Hematopoietic multipotent progenitor cell (in vitro differentiated cells): ENCODE measurements at places on chromosomes 12 and 14.

DNA sequence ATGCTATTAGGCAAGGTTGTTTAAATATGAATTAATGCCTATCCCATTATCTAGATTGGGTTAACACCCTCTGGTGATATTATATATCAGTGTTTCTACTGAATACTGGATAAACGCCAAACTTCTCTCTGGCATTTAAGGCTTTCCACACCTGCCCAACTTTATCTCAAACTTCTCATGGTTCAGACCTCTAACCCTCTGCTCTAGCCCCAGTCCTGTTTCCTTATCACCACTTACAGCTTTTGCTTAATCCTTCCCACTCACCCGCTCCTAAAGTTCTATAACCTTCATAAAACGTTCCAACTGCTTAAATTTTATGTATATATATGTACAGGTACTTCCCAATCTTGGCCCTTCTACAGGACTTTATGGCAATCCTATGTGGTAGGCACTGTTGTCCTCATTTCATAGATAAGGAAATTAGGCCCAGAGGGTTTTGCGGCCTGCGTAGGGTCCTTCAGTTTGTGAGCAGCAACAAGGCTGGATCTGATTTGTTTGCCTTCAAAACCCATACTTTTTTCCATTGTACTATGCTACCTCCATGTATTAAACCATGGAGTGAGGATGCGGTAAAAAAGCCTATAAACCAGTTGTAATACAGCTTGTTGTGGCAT lies 1.2 kb downstream of the LPCAT3 start:
- DNase-seq: no peak

GRCh38 chr12:127300753-127301152 lies 966.2 kb upstream of the TMEM132C start:
- no peak for DNase-seq

- DNase-seq: no peak
Measured at GRCh38 chr12:10558301-10558700, 52.6 kb downstream of the EIF2S3B start.

DNA sequence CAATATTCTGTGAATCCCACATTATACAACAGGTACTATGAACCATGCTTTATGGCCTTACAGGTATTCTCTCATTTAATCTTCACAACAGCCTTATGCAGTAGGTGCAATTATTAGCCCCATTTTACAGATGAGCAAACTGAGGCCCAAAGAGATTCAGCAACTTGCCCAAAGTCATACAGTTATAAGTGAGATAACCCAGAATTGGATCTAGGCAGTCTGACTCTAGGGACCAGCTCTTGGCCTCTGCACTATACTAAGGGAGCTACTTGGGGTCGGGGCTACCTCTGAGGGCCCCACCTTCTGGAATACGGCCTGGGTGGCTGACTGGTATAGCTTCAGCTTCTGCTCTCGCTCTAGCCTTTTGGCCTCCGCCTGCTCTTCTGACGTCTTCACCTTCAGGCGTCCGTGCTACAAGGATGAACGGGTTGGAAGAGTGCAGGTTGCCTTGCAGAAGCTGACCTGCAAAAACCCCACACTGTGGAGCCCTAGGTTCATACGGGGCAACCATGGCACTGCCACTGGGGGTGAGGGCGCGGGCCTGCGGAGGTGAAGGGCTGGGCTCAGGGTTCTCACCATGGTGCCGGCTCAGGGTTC lies 762 bp downstream of the RABGGTA start:
- peak; percentile 32 for DNase-seq

GRCh38 chr14:74368441-74368840 lies 20.2 kb downstream of the VRTN start:
- no peak for DNase-seq

DNA sequence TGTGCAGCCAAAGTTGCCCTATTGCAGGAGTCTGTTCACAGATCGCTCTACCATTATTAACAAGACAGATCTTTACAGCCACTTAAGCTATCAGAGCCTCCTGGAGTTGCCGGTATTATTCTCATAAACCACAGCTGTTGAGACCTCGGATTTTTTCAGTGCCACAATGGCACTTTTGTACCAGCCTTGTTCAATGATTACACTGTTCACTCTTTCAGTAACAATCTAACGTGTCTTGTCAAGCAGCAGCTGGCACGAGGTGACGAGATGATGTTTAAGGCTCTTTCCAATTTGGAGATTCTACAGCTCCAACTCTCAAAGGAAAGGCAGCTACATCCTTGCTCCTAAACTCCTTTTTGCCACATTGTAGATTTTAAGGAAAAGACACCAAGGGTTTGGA lies 30.7 kb downstream of the LRIG3 start:
- no peak for DNase-seq

DNA sequence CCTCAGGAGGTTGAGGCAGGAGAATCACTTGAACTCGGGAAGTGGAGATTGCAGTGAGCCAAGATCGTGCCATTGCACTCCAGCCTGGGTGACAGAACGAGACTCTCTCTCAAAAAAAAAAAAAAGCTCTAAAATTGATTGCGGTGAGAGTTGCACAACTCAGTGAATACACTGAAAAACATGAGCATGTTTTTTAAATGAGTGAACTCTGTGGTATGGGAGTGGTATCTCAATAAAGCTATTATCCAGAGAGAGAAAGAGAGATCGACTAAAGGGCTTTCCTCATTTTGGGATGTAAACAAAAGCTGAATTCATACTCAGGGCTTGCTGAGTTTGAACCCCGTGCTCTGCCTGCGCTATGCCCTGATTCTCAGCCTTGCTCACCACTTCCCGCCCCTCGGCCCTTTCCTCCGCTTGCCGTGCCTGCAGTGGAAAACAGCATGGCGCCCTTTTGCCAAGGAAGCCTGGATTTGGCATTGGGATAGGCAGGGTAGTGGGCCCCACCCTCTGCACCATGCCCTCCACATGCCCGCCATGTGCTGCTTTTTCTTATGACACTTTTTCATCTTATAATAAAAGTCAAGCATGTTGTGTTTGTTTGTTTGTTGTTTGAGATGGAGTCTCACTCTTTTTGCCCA lies 102.5 kb downstream of the LGMN start:
- DNase-seq: no peak

GRCh38 chr12:11752403-11753149 lies 103.1 kb downstream of the ETV6 start:
- DNase-seq: no peak

GRCh38 chr12:104669089-104669721 lies 212.5 kb downstream of the CHST11 start:
- no peak for DNase-seq

GRCh38 chr12:24743941-24744793 lies 204.7 kb downstream of the BCAT1 start:
- no peak for DNase-seq

DNA sequence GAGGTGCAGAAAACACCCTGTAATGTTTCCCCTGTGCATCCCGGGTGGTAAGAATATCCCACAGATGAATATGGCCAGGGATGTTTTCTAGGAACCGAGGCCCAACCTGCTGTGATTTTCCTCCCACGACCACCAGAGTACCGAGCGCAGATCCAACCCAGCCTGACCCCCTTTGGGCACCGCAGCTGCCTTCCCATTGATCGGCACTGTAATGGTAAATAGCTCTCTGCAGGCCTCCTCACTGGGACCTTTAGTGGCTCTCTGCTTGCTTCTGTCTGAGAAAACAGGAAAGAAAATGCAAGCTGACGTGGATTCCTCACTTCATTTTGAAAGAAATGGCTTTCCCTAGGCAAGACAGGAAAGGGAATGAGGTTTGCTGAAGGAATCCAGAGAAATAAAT lies 2.4 kb upstream of the RAB15 start:
- no peak for DNase-seq

DNA sequence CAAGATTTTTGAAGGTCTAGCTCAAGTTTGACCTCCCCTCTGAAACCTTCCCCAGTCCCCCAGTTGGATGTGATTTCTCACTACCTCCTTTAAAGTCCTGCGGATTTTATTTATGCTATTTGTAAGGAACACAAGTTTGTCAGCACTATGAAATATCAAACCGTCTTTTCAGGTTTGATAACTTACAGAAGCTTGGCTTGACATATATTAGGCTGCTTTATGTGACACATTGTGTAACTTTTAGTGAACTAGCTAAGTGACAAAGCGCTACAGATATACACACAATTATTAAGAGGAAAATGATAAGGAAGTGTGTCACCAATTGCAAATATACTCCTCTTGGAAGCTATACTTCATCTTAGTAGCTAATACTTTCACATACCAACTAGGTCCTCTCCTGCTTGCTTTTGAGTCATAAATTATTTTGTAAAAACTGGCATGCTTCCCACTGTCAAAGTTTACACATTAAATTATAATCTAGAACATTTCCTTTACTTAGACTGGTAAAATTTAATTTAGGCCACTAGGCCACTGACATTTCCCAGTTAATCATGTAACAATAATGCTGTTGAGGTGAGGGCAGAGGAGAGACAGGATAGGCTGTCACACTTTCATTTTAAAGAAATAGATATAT lies 149.5 kb downstream of the TMTC3 start:
- no peak for DNase-seq

DNA sequence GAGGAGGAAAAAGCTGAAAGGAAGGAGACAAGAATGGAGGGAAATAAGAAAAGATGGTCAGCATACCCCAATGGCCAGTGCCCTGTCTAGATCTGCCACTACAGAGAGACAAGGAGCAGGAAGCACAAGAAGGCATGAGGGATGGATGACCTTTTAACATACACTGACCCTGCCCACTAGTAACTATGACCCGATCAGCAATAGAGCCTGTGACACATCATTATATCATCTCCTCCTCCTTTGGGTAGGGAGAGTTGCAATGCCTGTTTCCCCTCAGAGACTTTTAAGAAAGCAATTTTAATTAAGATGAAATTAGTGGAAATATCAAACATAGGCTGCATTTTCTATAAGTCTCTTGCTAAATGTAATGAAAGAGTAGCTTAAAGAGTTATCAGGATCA lies 4.7 kb upstream of the SLC2A13 start:
- DNase-seq: no peak

DNA sequence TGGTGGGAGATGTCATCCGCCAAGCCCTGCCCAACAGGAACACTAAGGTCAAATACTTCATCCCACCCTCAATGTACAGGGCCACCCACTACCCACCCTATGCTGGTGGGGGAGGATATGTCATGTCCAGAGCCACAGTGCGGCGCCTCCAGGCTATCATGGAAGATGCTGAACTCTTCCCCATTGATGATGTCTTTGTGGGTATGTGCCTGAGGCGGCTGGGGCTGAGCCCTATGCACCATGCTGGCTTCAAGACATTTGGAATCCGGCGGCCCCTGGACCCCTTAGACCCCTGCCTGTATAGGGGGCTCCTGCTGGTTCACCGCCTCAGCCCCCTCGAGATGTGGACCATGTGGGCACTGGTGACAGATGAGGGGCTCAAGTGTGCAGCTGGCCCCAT lies 3.5 kb downstream of the B3GNT4 start:
- DNase-seq: no peak

GRCh38 chr12:40232602-40233001 lies 7.8 kb downstream of the LRRK2 start:
- DNase-seq: no peak

GRCh38 chr12:49863946-49864797 lies 21.3 kb upstream of the BCDIN3D start:
- no peak for DNase-seq

GRCh38 chr12:46507766-46508165 lies 135.2 kb upstream of the SLC38A2 start:
- DNase-seq: no peak

- no peak for DNase-seq
Measured at GRCh38 chr12:89260841-89261637, 91.3 kb downstream of the DUSP6 start.

- DNase-seq: no peak
Measured at GRCh38 chr12:123270214-123271000, 1.2 kb downstream of the CDK2AP1 start.

- no peak for DNase-seq
Measured at GRCh38 chr14:32426586-32427388, 97.7 kb downstream of the AKAP6 start.

DNA sequence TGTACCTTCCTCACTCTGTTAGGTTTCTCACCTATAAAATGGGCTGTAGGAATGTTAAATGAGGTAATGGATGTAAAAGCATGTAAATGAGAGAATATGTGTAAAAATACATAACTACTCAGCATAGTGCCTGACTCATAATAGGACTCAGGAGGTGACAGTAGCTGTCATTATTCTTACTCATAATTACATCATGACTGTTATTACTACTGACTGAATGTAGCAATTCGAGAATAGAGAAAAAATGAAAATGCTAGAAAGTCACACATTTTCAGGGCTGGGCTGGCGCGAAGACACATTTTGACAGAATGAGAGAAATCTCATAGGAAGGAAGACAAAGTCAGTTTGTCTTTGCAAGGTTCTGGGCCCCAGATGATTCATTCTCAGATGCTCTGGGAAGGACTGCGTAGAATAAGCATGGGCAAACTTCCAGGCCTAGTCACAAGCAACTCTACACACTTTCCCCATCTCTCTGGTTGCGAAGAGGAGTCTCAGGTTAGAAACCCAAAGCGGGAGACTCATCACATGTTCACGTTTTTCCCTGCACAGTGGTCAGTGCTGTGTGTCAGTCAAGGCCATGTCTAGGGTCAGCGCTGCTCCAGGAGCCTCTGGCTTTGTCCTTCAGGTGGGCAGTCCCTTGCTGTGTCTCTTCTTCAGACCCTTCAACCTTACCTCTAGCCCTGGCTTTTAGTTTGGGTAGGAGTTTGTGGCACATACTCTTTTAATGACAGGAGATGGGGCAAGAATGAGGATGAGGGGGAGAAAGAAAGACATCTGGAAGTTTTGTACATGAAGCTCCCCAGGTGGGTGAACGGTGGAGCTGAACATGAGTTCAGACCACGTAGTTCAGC lies 8.4 kb downstream of the GPRC5A start:
- DNase-seq: no peak

- DNase-seq: no peak
Measured at GRCh38 chr12:70982286-70982685, 61.7 kb upstream of the PTPRR start.

DNA sequence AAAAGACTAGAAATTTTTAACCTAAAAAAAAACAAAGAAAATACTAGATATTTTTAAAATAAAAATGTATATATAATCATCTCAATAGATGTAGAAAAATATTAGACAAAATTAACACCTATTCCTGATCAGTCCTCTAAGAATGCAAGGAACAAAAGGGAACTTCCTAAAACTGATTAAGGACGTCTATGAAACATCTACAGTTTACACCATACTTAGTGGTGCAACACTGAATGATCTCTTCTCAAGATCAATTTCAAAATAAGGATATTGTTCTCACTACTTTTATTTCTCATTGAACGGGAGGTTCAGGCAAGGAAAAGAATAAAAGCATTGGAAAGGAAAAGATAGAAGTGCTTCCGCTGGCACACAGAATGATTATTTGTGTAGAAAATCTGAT lies 16.0 kb downstream of the OLR1 start:
- DNase-seq: no peak

DNA sequence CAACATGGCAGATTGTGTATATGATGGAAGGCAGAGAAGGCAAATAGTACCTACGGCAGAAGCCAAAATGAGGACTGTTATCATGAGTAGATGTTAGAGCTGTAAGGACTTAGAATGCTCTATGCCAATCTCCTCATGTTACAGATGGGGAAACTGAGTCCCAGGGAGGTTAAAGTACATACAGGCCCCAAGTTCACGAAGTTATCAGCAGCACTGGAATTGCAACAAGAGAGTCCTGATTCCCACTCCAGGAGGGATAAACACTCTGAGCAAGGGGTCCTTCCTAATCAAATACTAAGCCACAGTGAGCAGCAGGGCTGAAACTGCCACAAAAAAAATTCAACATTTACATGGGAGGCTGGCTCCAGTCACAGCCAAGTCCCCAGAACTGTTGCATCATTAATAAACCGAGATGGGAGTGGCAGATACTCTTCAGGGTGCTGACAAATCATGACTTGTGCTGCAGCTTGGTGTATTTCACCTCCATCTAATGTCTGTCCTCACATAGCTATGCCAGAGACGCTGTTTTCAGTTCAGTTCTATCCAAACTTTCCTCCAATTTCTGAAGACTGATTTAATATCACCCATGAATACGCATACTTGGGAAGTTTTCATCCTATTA lies 24.2 kb downstream of the NUAK1 start:
- no peak for DNase-seq
